GM12891 (cell line): ENCODE measurements at places on chromosomes 4 and X.
A peak's percentile ranks its signal among the peaks of the same experiment; 100 is the strongest.

DNA sequence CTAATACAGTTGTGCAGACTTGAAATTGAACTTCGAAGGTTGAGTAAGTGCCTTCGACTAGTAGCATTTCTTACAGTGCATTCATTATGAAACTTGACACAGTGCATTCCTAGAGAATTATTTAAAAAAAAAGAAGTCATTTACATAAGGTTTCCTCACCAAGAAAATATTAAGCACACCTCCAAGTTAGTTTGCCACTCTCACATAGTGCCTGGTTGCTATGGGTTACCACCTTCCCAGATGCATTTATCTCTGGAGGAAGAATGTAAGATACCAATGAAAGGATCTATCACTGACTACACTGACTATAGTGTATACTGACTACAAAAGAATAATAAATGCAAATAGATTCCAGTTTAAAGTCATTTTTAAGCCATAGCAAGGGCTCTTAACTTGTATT, 311.9 kb upstream of the RASGEF1B start:
- DNase-seq, result no peak

GRCh38 chr4:3021127-3021526, 53.2 kb downstream of the HTT-AS start:
- DNase-seq, result no peak

GRCh38 chr4:108861334-108861733, 98.5 kb upstream of the ETNPPL start:
- no peak for DNase-seq

GRCh38 chr4:139773560-139774318, 108.1 kb downstream of the MGST2 start:
- DNase-seq, result no peak

GRCh38 chrX:139203651-139204570, 326.6 kb upstream of the F9 start:
- DNase-seq, result peak; percentile 14

GRCh38 chr4:169229571-169230028, 41.2 kb downstream of the SH3RF1 start:
- no peak for DNase-seq

- no peak for DNase-seq
Measured at GRCh38 chrX:15607067-15607466, 6.3 kb upstream of the ACE2 start.

DNA sequence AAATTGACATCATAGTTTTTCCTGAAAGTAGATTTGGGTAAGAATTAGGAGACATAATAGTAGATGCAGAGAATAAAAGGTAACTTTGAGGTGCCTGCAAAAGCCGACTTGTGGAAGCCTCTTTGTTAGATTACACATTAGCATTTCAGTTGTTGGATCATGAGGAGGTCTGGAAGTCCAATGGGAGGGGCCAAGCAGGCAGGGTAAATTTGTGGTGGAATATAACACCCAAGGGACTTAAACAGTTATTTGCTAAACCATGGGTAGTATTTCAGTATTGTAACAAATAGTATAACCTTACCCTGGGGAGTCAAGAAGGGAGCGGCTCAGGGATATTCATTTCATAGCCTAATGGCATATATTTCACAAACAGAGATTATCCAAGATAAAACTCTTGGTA, 810.7 kb upstream of the AMOT start:
- no peak for DNase-seq

GRCh38 chrX:17689971-17690409, 47.3 kb upstream of the SCML1 start:
- no peak for DNase-seq

GRCh38 chrX:45479835-45480422, 279.3 kb upstream of the DIPK2B start:
- no peak for DNase-seq

DNA sequence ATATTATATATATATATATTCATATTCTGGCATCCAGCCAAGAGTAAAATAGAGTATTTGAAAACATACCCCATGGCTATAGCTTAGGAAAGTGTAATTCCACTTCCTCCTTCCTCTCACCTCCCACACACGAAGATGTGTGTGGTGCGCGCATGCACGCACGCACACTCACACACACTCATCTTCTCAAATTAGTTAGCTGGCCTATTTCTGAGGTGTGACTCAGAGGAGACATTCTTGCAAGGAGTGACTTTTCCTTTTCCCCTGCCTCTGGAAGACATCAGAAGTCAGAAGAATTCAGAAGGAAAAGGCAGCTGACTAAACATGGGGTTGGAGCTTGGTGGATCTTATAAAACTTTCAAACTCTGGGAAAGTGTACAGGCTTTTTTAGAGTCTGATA, 8.8 kb downstream of the ENPEP start:
- DNase-seq, result no peak

DNA sequence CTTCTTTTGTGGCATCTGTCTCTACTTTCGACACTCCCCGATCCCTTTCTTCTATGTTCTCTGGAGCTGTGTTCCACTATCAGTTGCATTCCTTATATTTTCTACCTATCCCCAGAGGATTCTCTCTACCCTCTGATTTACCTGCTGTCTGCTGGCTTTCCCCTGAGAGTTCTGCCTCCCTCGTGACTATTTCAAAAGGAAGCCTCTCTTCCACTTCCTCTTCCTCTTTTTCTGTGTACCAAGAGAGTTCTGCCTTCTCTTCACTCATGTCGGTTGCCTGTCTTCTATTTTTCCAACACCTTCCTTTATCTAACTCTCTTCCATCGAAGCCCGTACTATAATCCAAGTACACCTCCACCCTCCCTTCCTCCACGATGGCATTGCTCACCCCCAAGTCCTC, 631.7 kb downstream of the SMARCA1 start:
- DNase-seq, result no peak

DNA sequence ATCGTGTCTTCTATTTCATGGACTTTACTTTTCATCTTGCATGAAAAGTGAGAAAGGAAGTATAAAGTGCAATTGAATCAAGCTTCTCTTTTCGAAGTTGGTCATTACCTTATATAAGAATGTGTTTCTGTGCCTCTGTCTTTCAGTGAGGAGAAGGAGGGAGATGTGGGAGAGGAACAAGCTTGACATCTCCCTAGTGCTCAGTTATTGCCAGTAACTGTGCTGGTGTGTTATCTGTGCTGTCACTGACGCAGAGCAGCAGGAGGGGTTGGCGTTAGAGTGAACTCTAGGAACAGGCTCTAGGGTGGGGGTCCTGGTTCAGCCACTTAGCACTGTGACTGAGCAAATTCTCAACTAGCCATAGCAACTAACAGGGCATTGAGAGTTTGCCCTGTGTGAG, 34.0 kb upstream of the TBC1D9 start:
- DNase-seq, result no peak

- no peak for DNase-seq
Measured at GRCh38 chrX:134186362-134187121, 50.4 kb upstream of the CCDC160 start.

DNA sequence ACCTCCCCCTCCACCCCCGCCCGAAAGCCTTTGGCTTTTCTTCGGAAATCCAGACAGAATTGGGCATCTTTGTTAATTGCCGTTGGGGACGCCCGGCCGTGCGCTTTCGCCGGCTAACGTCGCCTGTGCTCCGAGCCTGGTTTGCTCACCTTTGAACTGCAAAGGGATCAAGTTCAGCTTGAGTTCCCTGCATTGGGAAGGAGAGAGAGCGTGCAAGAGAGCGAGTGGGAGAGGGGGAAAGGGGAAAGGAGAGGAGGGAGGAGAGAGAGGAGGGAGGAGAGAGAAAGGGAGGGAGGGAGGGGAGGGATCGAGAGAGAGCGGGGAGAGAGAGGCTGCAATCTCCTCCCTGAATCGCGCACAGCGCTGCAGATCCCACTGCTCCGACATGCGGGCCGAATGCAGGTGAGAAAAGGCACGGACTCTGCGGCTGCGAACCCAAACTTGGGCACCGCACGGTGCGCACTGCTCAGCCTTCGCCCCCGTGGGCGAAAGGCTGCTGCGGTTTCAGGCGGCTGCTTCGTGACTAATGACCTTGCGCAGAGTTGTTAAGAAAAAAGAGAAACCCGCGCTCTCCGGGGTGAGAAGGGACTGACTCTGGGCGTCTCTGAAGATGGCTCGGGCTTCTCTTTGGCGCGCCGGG, at the start of gene PCDH7:
TSS of gene PCDH7 (plus strand) at position 349 of the 640 bp plus-strand sequence. CDS start 1,054 bp downstream, outside the sequence.
- DNase-seq, result no peak

DNA sequence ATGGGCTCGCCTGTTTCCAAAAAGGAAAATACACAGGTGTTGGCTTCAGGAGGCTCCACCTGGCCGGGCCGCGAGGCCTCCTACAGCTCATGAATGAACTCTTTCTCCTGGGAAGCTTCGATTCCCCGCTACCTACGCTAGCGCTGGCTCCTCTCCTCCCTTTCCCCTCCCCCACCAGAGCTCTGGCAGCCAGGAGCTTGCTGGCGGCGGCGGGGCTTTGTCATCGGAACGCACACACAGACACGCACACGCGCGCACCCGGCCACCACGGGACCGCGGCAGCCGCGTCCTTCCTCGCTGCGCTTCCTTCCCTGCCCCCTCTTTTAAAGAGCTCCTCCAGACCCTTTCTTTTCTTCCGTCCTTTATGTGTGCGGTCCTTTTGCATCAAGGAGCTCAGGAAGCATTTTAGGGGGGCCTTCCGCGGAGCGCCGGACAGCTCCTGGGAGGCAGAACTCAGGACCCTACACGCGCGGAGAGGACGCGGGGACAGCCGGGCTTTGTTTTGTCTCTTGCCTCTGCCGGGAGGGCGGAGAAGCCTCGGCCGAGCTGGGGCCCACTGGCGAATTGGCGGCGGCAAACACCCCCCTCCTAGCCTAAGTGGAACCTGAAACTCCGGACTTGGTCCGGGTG, 70.2 kb upstream of the BCOR start:
- no peak for DNase-seq

DNA sequence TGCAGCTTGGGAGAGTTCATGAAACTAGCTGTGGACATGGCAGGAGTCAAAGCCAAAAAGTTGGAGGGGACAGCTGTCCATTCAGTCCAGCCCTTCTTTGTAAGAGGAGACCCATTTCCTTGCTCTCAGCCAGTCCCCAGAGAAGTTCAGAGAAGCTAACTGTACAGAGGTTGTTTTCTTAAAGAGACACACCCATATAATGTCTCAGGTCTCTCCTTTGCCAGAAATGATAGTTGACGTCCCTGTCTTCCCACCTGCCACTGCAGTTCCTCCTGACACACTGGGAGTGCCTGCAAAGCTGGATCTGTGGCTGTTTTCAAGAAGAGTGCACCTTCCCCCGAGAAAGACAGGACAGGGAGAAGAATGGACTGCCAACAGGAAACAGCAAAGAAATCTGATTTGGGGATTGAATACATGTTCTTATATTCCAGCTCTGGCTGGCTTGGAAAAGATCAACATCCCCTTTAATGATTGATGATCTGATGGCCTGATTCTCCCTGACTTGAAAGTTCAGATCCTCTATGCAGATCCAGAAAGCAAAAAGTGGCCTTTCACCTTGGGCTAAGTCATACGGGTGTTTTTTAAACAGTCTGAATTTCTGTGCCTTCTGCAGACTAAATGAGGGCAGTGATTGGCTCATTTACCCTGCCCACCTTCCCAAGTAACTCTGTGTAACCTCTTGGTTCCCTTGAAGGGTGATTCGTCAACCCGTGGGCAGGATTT, 87.2 kb downstream of the MAOA start:
- no peak for DNase-seq

DNA sequence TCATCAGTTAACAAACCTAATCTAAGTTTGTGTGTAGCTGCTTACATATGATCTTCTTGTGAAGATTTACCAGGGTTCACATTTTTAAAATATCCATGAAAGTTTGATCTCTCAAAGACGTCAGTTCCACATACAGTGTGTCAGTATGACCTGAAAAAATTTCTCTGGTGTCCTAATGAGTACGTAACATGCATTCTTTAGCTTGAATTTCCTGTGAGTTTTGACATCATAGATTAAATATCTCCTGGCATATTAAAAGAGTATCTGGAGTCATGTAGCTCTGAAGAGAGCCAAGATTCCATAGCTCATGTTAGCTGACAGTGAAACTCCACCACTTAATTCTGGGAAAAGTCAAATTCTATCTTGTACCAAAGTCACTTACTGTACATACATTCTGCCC, 43.9 kb upstream of the PDLIM5 start:
- no peak for DNase-seq

DNA sequence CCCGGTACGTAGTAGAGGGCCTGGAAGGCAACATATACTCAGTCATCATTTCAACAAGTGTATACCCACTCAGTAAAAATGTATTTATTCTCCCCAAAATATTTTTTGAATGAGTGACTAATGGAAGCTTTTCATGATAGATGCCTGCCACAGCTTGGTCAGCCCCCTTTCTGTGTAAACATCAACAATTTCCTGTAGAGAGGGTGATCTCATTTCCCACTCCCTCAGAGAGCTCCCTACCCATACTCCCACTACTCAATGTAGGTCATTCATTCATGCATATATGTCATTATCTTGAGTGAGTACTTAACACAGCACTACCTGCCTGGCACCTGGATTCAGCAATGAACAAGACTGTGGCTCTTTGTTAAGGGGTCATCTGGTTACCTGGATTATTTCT, 81.9 kb downstream of the STK32B start:
- no peak for DNase-seq

DNA sequence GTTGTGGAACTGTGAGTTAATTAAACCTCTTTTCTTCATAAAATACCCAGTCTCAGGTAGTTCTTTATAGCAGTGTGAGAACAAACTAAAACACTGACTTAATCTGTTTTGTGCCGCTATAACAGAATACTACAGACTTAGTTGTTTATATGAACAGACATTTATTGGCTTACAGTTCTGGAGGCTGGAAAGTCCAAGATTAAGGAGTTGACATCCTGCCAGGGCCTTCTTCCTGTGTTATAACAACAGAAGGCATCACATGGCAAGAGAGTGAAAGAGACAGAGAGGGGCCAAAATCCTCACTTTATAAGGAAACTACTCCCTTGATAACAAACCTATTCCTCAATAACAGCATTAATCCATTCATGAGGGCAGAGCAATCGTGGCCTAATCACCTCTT, 42.5 kb upstream of the KCNIP4 start:
- no peak for DNase-seq
